ENCODE measurements at places on chromosomes 1 and 21.

GRCh38 chr1:222107267-222107666, 365.4 kb upstream of the DUSP10 start:
- no peak for DNase-seq

GRCh38 chr1:1003618-1004419, 3.9 kb upstream of the HES4 start:
- no peak for DNase-seq

DNA sequence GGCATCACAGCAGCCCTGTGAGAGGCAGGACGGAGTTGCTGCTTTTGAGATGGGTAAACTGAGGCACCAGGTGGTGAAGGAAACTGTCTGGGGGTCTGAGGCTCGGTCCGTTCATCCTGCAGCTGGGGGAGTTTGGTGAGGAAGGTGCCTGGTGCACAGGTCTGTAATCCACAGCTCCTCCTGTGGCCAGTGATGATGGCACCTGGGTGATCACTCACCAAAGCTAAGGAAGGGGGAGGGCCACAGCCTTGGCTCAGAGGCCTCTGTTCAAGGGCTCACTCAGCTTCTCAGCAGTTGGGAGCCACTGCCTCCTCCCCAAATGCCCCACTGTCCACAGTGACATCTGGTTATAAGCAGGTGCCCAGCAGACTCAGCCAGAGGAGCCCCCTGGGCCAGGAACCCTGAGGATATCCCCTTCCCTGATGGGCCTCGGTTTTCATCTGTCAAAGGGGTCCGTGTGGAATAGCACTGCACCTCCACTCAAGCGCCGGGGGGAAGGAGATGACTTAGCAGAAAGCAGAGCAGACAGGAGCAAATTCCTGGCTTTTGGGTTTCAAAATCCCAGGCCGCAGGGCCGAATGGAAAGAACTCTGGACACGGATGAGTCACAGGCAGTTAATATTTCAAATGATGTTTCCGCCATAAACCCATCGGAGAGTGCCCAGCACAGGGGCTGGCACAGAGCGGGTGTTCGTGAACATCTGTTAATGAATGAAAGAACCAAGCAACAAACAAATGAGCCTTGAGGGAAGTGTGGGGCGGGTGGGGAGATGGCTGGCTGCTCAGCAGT, 82.8 kb downstream of the DMRTB1 start:
- no peak for DNase-seq

DNA sequence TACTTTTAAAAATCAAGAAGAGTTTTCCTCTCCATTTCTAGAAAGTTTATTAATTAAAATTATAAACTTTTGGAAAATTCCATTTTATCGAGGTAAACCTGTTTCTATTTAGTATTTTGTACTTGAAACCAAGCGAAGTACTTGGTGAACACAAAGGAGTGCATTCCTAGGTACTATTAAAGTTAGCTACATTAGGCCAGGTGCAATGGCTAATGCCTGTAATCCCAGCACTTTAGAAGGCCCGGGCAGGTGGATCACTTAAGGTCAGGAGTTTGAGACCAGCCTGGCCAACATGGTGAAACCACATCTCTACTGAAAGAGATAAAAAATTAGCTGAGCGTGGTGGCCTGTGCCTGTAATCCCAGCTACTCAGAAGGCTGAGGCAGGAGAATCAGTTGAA, 292.2 kb downstream of the NTNG1 start:
- DNase-seq = no peak

- DNase-seq = no peak
Observed at GRCh38 chr1:172497230-172497629, 35.7 kb upstream of the SUCO start.

Measured in activated CD4-positive, CD25-positive, alpha-beta regulatory T cell treated with anti-CD3 and anti-CD28 coated beads, Interleukin-2, amount 50 U/mL, for 72 hours (primary cell).